Upper lobe of right lung (tissue), 1 donor: ENCODE measurements at places on chromosomes 1 and 21. TPM values are rescaled to one million over a fixed set of nuclear protein-coding genes. Genes with fewer than 3 reads are reported as not detected.
A peak's percentile ranks its signal among the peaks of the same experiment; 100 is the strongest.

Gene SEC16B
- 2.2 TPM for total RNA-seq

DNA sequence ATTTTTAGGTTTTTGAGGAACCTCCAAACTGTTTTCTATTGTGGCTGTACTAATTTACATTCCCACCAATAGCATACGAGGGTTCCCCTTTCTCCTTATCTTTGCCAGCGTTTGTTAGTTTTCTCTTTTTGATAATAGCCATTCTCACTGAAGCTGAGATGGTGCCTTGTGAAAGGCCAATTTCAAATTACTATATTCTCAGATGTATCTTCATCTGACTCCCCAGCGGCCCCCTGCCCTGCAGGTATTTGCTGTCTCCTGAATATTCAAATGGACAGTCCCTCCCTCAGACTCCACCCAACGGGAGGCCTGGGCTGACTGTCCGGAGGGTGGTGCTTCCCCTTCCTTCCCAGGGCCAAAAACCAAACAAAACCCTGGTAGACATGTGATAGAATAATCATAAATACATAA is 33.5 kb upstream of the TARBP1 start:
- H3K4me3 ChIP-seq = peak overlapping the region; percentile 10
- no peaks in the 10 kb centered on the region for H3K36me3 ChIP-seq
- DNase-seq = peak; percentile 71

Gene RCAN1
- total RNA-seq = 26.9 TPM

GRCh38 chr1:243926803-243927245 is 76.8 kb upstream of the AKT3 start:
- no peak overlapping the region for H3K4me3 ChIP-seq
- H3K4me1 ChIP-seq = no peaks in the 10 kb centered on the region
- no peak overlapping the region for H3K27ac ChIP-seq

DNA sequence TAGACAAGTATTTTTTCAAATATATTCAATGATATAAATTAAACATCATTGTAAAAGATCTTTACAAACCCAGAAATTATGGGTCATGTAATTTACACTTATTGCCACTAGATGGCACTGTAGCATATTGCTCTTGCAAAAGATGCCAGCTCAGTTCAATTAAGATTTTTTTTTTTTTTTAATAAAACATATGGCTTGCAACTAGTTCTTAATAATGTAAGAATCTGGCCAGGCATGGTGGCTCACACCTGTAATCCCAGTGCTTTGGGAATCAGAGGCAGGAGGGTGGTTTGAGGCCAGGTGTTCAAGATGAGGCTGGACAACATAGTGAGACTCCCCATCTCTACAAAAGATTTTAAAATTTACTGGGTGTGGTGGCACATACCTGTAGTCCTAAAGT is 49.4 kb upstream of the DESI2 start:
- H3K4me3 ChIP-seq = no peak overlapping the region
- H3K27ac ChIP-seq = no peak overlapping the region
- H3K27me3 ChIP-seq = no peaks in the 10 kb centered on the region
- DNase-seq = no peak
- H3K4me1 ChIP-seq = no peaks in the 10 kb centered on the region

Gene CR1L
- total RNA-seq = not detected

GRCh38 chr1:3674100-3675094 is 22.1 kb downstream of the TP73 start:
- H3K36me3 ChIP-seq = no peaks in the 10 kb centered on the region
- DNase-seq = no peak
- H3K27ac ChIP-seq = no peak overlapping the region
- H3K27me3 ChIP-seq = no peaks in the 10 kb centered on the region

GRCh38 chr1:176136891-176137290 is 70.2 kb downstream of the COP1 start:
- H3K27me3 ChIP-seq = no peaks in the 10 kb centered on the region
- no peak for DNase-seq
- no peak overlapping the region for H3K4me3 ChIP-seq
- no peaks in the 10 kb centered on the region for H3K36me3 ChIP-seq

Gene LYPD8
- total RNA-seq = not detected
